Cerebellum (tissue), 4 donors: ENCODE measurements at places on chromosomes 4 and X.

DNA sequence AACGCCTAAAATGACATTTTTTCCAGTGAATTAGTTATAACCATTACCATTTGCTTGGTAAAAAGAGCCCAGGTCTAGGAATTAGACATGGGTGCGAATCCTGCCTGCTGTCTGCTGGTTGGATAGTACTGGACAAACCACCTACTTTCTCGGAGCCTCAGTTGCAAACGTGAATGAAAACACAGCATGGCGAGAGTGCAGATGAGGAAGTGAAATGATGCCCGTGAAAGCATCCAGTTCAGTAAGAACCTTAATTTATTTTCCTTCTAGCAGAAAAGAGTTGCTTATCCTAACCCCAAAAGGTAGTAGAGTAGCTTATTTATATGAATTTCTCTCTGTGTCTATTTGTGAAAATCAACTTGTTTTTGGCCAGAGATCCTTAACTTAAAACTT, 171.4 kb upstream of the GALNT7 start:
- DNase-seq: no peak

DNA sequence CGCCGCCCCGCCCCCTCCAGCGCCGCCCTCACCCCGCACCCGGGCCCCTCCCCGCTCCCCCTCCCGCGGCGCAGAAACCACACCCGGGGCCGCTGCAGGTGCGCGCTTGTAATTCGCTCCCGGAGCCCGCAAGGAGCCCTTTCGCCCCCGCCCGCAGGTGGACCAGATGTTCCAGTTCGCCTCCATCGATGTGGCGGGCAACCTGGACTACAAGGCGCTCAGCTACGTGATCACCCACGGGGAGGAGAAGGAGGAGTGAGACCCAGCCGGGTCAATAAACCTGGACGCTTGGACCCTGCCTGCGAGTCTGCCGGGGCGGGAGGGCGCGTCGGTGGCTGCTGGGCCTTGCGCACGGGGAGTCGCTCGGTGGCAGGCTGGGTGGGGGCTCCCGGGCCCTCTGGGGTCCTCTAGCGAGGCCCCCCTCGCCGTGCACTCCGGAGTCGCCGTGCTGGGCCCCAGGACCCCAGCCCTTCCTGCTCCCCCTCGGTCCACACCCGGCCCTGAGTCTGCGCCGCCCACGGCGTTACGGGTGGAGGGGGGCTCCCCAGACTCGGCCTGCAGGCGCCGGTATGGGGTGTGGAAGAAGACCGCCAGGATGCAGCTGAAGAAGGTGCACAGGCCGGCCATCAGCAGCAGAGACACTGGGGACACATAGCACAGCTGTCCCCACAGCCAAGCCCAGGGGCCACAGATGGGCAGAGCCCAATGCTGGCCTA, 7.1 kb downstream of the SLC49A3 start:
- no peak for DNase-seq

GRCh38 chr4:127708985-127709384, 21.2 kb upstream of the SLC25A31 start:
- no peak for DNase-seq

- no peak for DNase-seq
Observed at GRCh38 chr4:183136855-183137254, 37.8 kb downstream of the WWC2 start.

DNA sequence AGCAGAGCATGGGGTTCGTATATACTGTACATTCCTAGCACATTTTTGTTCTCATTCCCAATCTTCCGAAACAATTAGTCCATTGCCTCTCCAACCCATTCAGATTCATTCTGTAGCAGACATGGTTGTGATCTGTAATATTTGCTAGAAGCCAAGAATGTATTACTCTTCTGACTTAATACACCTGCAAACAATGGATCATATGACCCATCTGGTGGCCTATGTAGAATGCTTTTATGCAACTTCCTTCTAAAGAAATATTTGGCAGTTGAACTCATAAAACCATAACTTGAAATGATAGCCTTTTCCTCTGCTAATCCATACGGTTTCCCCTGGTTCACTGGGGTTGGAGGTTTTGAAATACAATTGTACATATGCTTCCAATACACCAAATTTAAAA, 32.8 kb upstream of the SGMS2 start:
- no peak for DNase-seq

DNA sequence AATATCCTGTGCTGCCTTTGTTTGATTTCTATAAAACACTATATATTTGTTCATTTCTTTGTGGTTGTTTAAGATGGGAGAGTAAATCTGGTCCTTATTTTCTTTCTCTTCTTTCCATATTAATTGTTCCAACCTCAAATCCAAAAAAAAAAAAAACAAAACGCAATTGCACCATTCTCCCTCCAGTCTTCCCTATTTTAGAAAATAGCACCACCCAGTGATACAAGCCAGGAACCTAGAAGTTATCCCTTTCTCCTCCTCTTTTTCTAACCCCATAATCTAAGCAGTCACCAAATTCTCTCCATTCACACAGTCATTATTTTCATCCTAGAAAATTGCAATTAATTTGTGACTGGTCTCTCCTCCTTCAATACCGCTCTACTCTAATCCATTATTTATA, 107.8 kb downstream of the GABRA3 start:
- no peak for DNase-seq

GRCh38 chrX:133576876-133577275, 161.6 kb upstream of the GPC4 start:
- no peak for DNase-seq

- DNase-seq: no peak
Observed at GRCh38 chrX:47607091-47607490, 12.6 kb downstream of the SYN1 start.
